ENCODE measurements at places on chromosomes 4 and X. TPM values are rescaled to one million over a fixed set of nuclear protein-coding genes. Genes with fewer than 3 reads are reported as not detected.

DNA sequence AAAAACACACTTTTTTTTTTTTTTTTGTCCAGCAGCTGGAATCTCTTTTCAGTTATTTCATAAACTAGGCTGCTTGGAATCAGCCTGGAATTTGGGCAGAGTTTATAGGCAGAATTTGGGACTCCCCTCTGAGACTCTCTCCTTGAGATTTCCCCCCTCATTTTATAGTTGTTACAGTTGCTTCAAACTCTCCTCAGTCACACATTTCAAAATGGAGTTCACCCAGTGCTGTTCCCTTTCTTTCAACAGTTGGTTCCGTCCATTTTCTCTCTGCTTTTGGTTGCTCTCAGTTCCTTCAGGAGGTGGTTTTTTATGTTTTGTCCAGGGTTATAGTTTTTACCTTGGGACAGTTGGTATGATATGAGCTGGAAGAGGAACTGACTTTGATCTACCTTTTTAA lies 27.5 kb downstream of the NSD2 start:
- H3K36me3 ChIP-seq: peaks cover 40% of the 10 kb centered on the region
- H3K4me3 ChIP-seq: no peak overlapping the region
- H3K27ac ChIP-seq: no peak overlapping the region
- DNase-seq: no peak
- no peaks in the 10 kb centered on the region for H3K27me3 ChIP-seq

- H3K27me3 ChIP-seq: no peaks in the 10 kb centered on the region
- DNase-seq: no peak
- H3K36me3 ChIP-seq: no peaks in the 10 kb centered on the region
- no peaks in the 10 kb centered on the region for H3K4me1 ChIP-seq
Observed at GRCh38 chr4:10784621-10785020, 100.1 kb upstream of the CLNK start.

DNA sequence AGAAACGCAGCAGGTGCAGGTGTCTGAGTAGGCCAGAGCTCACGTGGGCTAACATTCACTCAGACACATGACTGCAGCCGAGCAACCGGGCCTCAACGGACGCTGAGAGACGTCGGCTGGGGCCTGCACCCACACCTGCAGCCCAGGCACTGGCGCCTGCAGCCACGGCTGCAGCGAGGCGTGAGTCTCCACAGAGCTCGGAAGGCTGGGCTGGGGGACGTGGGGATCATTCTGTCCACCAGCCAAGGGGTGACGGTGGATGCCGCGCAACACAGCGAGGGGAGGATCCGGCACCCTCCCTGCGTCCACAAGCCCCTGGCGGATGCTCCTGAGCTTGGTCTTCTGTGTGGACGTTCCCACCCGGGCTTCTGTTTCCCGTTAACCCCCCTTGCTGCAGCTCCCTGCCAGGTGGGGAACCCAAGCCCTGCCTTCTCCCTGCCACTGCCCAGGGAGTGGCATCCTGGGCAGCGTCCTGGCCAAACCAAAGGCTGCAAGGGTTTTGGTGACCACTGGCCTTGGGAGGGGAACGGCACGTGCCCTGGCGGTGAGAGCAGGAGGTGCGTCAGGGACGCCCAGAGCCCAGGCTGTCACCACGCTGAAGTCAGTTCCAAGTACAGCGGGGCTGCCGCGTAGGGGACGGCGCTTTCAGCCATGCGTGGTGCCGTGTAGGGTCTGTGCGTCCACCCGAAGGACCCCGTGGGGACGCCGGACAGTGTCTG lies 16.3 kb downstream of the PPP2R3B start:
- no peaks in the 10 kb centered on the region for H3K4me1 ChIP-seq
- H3K4me3 ChIP-seq: no peak overlapping the region
- H3K36me3 ChIP-seq: no peaks in the 10 kb centered on the region
- no peak for DNase-seq

- no peak for DNase-seq
- H3K4me3 ChIP-seq: no peak overlapping the region
- peaks cover 17% of the 10 kb centered on the region for H3K4me1 ChIP-seq
- no peak overlapping the region for H3K27ac ChIP-seq
Observed at GRCh38 chrX:74346088-74346487, 42.1 kb downstream of the ZCCHC13 start.

- no peaks in the 10 kb centered on the region for H3K27me3 ChIP-seq
- no peak for DNase-seq
- no peaks in the 10 kb centered on the region for H3K36me3 ChIP-seq
- no peak overlapping the region for H3K4me3 ChIP-seq
- no peaks in the 10 kb centered on the region for H3K4me1 ChIP-seq
Observed at GRCh38 chrX:8738588-8739189, 6.8 kb upstream of the ANOS1 start.

- H3K27me3 ChIP-seq: peaks cover 12% of the 10 kb centered on the region
- no peak overlapping the region for H3K4me3 ChIP-seq
- no peaks in the 10 kb centered on the region for H3K4me1 ChIP-seq
- H3K27ac ChIP-seq: no peak overlapping the region
Observed at GRCh38 chrX:100356351-100356896, 53.6 kb downstream of the PCDH19 start.

GRCh38 chr4:56976837-56977320 lies 527 bp downstream of the NOA1 start:
- peak overlapping the region; percentile 97 for H3K4me3 ChIP-seq
- H3K27ac ChIP-seq: peak overlapping the region; percentile 84
- peak; percentile 19 for DNase-seq
- H3K36me3 ChIP-seq: peaks cover 23% of the 10 kb centered on the region
- peaks cover 7% of the 10 kb centered on the region for H3K4me1 ChIP-seq
- H3K27me3 ChIP-seq: no peaks in the 10 kb centered on the region

GRCh38 chrX:131595120-131595519 lies 51.2 kb downstream of the OR13H1 start:
- H3K27ac ChIP-seq: no peak overlapping the region
- no peaks in the 10 kb centered on the region for H3K27me3 ChIP-seq
- H3K36me3 ChIP-seq: no peaks in the 10 kb centered on the region
- no peak for DNase-seq
- no peaks in the 10 kb centered on the region for H3K4me1 ChIP-seq
- no peak overlapping the region for H3K4me3 ChIP-seq

GRCh38 chrX:79107891-79108718 lies 36.4 kb upstream of the GPR174 start:
- no peak for DNase-seq
- H3K4me1 ChIP-seq: no peaks in the 10 kb centered on the region
- H3K27ac ChIP-seq: no peak overlapping the region
- H3K36me3 ChIP-seq: no peaks in the 10 kb centered on the region
- no peak overlapping the region for H3K4me3 ChIP-seq

GRCh38 chr4:25358515-25359275 lies 18.4 kb upstream of the ANAPC4 start:
- no peak for DNase-seq
- H3K4me3 ChIP-seq: no peak overlapping the region
- H3K36me3 ChIP-seq: no peaks in the 10 kb centered on the region
- no peaks in the 10 kb centered on the region for H3K27me3 ChIP-seq

GRCh38 chrX:30620980-30621618 lies 32.1 kb upstream of the GK start:
- DNase-seq: no peak
- H3K36me3 ChIP-seq: no peaks in the 10 kb centered on the region
- H3K4me1 ChIP-seq: no peaks in the 10 kb centered on the region
- no peak overlapping the region for H3K4me3 ChIP-seq
- H3K27ac ChIP-seq: no peak overlapping the region

GRCh38 chr4:183797445-183798300 lies 107.4 kb upstream of the STOX2 start:
- no peak for DNase-seq
- peak overlapping the region; percentile 50 for H3K27ac ChIP-seq
- peak overlapping the region; percentile 47 for H3K4me3 ChIP-seq
- H3K4me1 ChIP-seq: peaks cover 11% of the 10 kb centered on the region
- no peaks in the 10 kb centered on the region for H3K27me3 ChIP-seq

DNA sequence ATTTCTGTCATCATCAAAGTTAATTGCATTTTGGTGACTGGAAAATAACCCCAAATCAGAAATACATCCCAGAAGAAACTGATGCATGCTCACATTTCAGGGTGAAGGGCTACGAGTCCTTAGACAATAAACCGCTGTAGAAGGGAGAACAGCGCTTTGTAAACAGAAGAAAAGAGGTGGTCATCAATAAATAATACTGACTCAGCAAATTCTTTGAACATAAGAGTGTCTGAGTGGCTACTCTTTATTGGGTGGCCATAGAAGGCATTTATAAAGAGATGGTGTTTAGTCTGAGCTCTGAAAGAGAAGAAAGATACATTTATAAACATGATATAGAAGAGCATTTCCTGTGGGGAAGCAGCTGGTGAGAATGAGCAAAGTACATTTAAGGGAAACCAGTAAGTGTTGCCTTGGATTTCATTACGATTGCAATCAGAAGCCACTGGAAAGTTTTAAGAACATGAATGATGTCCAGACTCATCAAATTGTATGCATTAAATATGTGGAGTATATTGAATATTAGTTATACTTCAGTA lies 246.9 kb upstream of the GIMD1 start:
- no peak for DNase-seq
- H3K4me3 ChIP-seq: no peak overlapping the region
- H3K27ac ChIP-seq: no peak overlapping the region
- H3K36me3 ChIP-seq: no peaks in the 10 kb centered on the region
- no peaks in the 10 kb centered on the region for H3K27me3 ChIP-seq
- no peaks in the 10 kb centered on the region for H3K4me1 ChIP-seq

DNA sequence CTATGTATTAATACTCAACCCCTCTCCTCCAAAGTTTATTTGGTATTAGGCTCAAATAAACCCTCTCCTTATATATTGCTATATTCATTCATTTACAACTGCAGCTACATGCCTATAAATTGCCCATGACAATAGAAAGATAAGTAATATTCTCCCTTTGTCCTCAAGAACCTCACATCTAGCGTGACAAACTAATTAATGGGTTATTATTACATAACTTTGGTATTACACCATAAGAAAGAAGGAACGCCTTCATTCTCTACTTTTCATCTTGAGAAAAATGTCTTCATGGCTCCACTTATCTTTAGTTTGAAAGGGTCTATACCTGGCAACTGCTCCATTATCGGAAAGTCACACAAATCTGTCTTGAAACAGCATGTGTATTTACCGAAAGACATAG lies 157.7 kb upstream of the RASGEF1B start:
- H3K27me3 ChIP-seq: peaks cover 5% of the 10 kb centered on the region
- H3K4me3 ChIP-seq: no peak overlapping the region
- DNase-seq: no peak
- H3K36me3 ChIP-seq: no peaks in the 10 kb centered on the region
- H3K4me1 ChIP-seq: no peaks in the 10 kb centered on the region

- no peaks in the 10 kb centered on the region for H3K36me3 ChIP-seq
- no peak overlapping the region for H3K4me3 ChIP-seq
- DNase-seq: no peak
- H3K27ac ChIP-seq: no peak overlapping the region
- no peaks in the 10 kb centered on the region for H3K27me3 ChIP-seq
- H3K4me1 ChIP-seq: no peaks in the 10 kb centered on the region
Observed at GRCh38 chr4:153963216-153963615, 174.3 kb upstream of the SFRP2 start.

DNA sequence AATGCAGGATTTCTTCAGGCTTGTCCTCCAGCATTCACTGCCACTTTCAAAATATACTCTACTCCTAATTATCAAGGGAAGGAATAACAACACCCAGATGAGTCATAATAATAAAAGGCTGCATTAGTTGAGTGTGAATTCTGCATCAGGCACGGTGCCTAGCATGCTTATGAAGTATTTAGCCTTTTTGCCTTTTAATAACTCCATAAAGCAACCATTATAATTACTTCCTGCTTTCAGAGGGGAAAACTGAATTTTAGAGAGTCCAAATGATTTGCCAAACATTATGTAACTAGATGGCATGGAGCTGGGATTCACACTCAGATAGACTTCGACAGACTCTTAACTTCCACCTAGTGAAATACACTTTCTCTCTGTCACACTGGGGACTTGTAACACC lies 2365.5 kb downstream of the PCDH7 start:
- no peak overlapping the region for H3K27ac ChIP-seq
- no peaks in the 10 kb centered on the region for H3K36me3 ChIP-seq
- H3K4me3 ChIP-seq: no peak overlapping the region
- no peak for DNase-seq
- H3K4me1 ChIP-seq: no peaks in the 10 kb centered on the region

- H3K36me3 ChIP-seq: no peaks in the 10 kb centered on the region
- H3K4me1 ChIP-seq: peaks cover 6% of the 10 kb centered on the region
- DNase-seq: peak; percentile 21
- no peak overlapping the region for H3K4me3 ChIP-seq
- no peak overlapping the region for H3K27ac ChIP-seq
Observed at GRCh38 chrX:118552121-118552900, 56.7 kb downstream of the DOCK11 start.

DNA sequence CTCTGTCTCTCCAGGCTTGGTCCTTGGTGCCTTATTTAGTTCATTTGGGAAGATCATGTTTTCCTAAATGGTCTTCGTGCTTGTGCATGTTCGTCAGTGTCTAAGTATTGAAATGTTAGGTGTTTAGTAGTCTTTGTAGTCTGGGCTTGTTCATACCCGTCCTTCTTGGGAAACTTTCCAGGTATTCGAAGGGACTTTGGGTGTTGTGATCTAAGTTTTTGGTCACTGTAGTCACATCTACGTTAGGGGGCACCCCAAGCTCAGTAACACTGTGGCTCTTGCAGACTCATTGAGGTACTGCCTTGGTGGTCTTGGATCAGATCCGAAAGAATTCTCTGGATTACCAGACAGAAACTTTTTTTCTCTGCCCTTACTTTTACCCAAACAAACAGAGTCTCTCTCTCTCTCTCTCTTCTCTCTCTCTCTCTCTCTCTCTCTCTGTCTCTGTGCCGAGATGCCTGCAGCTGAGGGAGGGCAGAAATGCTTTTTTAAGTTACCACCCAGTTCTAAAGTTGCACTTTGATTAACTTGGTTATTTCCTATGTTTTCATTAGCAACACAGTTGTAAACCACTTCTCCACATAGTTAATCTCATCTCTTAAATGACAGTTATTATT lies 67.6 kb upstream of the SLC7A3 start:
- H3K4me1 ChIP-seq: 0 out of 2 replicates have a peak, but pooled peaks cover 2% of the 10 kb centered on the region
- no peaks in the 10 kb centered on the region for H3K27me3 ChIP-seq
- no peaks in the 10 kb centered on the region for H3K36me3 ChIP-seq
- DNase-seq: no peak
- no peak overlapping the region for H3K4me3 ChIP-seq

- no peaks in the 10 kb centered on the region for H3K36me3 ChIP-seq
- H3K4me1 ChIP-seq: no peaks in the 10 kb centered on the region
- H3K27me3 ChIP-seq: no peaks in the 10 kb centered on the region
- H3K4me3 ChIP-seq: no peak overlapping the region
- no peak overlapping the region for H3K27ac ChIP-seq
Observed at GRCh38 chr4:166165829-166166420, 292.9 kb downstream of the TLL1 start.

The MAGEA4 gene
- total RNA-seq: not detected

The TMLHE gene
- total RNA-seq: 12.2 TPM

The PLAC1 gene
- 0.34 TPM for total RNA-seq

The HOPX gene
- 0.42 TPM for total RNA-seq

The MAGED4B gene
- 0.52 TPM for total RNA-seq

The ARSH gene
- not detected for total RNA-seq

The ARL13A gene
- total RNA-seq: not detected

The PDCL2 gene
- 0.47 TPM for total RNA-seq

The DNAAF6 gene
- total RNA-seq: not detected

All from HCT116 (cell line).